ENCODE measurements at places on chromosomes 12 and 14. TPM values are rescaled to one million over a fixed set of nuclear protein-coding genes. Genes with fewer than 3 reads are reported as not detected.
A peak's percentile ranks its signal among the peaks of the same experiment; 100 is the strongest.

- no peak for DNase-seq
These were observed 74.3 kb upstream of the FICD start for GRCh38 chr12:108440736-108441135.

DNA sequence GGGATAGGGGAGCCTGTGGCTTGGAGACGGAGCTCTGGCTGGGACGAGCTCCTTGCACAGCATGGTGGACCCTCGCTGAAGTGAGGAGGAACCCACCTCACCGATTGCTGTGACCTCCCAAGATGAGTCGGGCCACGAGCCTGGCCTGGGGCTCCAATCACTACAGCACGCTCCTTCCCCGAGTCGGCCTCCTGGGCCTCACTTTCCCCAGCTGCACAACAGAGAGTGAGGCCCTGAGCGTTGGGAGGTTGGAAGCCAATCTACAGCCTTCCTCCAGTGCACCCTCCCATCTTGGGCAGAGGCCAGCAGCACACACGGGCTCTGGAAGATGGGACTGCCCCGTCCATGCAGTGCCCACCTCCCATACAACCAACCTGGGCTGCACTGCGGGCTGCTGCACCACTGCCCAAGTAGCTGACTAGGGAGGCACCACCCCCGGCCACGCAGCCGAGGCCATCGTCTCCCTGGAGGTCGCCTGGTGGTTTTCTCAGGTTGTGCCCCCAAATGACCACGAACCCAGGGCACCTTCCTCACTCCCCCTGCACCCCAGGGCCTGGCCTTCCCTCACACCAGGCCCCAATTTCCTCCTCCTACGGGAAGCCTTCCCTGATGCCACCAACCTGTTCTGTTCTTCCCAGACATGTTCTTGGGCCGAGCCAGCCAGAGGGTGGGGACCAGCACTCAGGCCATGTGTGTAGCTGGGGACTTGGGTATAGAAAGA, 152.3 kb upstream of the C14orf180 start:
- no peak for DNase-seq

Gene KHNYN
- total RNA-seq = 46.9 TPM

DNA sequence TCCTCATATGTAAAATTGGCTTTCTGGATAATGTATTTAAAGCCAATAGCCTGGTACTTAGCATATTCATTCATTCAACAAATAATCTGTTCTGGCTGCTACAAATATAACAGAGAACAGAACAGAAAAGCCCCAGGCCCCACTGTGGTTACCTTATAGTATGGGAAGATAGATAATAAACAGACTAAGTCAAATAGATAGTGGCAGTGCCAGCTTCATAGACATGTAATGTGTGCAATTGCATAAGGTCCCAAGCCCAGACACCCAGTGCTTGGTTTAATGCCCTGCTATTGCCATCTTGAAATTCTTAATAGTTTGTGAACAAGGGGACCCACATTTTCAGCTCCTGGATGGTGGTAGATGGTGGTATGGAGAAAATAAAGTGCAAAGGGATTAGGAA, 320.2 kb upstream of the USP15 start:
- no peak for DNase-seq

DNA sequence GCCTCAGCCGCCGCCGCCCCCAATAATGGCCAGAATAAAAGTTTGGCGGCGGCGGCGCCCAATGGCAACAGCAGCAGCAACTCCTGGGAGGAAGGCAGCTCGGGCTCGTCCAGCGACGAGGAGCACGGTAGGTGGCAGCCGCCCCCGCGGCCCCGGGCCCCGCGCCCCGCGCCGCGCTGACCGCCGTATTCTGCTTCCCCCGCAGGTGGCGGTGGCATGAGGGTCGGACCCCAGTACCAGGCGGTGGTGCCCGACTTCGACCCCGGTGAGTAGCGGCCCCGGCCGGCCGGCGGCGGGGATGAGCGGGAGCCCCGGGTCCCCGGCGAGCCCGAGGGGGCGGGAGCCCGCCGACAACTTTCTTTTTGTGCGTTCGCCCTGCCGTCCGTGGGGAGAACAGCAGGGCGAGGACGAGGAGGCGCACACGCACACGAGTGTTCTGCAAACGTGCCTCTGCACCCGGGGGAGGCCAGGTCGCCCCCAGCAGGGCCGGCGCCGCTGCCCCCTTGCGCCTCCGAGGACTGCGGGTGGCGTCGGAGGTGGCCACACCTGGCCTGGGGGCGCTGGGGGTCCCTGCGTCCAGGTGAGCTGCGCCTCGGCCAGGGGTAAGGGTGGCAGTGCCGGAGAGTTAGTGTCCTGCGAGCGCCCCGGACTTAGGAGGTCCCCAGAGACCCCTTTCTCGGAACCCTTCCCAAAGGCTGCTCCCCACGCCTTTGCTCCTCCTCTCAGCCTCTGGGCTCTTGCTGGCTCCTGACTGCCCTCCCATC, 794 bp downstream of the RCOR1 start:
- peak; percentile 53 for DNase-seq

DNA sequence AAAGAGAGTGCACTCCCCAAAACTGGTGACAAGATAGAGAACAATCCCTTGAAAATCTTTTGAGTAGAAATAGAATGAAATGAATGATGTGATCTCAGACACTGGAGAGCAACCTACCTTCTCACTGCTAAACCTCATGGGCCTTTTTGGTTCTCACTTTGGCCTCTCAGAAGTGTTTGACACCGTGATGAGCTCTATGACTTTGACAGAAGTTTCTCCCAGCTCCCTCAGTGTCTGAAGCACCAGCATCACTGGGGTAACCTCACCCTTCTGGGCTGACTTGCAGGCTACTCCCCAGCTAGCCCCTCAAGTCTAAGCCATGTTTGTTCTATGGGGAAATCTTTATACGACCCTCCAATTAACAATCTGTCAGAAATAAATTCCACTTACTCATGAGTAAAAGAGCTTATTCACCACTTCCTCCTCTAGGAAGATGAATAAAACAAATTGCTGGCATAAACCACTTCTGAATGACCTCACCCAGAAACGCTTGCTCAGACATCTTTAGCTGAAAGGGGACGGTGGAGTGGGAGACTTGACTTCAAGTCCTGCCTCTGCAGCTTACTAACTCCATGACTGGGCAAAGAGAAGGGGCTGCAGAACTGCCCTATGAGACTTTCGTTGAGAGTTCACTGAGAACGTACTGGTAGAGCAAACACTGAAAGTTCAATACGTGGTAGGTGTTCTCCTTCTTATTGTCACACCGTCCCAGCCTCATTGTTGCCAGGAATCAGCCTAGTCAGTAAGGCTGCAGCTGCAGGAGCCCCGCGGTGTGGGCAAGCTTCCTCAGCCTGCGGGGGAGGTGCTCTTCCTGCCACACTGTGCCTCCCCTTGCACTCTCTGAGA, 46.5 kb downstream of the ST8SIA1 start:
- DNase-seq = no peak

Measured in thyroid gland (tissue), 4 donors.